ENCODE measurements at places on chromosomes 11 and 22.

- DNase-seq: no peak
Measured at GRCh38 chr11:131840545-131840944, 470.1 kb downstream of the NTM start.

- no peak for DNase-seq
Measured at GRCh38 chr22:44577391-44578109, 79.5 kb upstream of the RTL6 start.

DNA sequence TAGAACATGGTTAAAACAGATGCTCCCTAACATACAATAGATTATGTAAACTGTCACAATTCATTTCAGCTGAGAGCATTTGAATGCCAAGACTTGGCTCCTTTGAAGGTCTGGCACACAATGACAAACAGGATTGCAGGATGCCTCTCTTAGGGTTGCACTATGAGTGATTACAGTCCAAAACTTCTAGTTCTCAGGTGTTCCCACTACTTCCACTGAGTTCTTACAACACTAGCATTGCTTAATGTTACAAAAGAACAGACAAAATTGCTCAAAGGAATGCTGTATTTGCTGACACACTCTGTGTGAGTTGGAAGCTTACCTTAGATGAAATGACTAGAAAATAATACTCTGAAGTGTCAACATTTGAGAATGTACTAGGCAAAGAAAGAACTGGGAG lies 2413.8 kb upstream of the RAG2 start:
- no peak for DNase-seq

- no peak for DNase-seq
Measured at GRCh38 chr11:126525702-126526101, 170.2 kb downstream of the ST3GAL4 start.

DNA sequence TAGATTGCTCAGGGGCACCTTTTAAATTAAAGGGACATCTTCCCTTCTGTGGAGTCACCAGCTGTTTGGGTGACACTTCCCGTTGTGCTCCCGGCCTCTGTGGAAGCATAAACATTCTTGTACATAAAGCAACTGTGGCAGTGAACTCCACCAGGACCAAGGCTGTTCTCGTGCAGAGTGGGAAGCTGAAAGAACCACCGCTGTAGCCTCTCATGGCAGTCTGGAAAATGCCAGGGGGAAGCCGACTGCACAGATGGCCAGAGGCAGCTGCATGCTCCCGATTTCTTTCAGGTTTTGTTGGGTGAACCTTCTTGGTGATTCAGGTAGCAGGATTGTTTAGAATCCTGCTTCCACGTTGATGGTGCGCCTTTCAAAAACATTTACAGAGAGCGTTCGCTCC lies 10.3 kb downstream of the UBASH3B start:
- no peak for DNase-seq

DNA sequence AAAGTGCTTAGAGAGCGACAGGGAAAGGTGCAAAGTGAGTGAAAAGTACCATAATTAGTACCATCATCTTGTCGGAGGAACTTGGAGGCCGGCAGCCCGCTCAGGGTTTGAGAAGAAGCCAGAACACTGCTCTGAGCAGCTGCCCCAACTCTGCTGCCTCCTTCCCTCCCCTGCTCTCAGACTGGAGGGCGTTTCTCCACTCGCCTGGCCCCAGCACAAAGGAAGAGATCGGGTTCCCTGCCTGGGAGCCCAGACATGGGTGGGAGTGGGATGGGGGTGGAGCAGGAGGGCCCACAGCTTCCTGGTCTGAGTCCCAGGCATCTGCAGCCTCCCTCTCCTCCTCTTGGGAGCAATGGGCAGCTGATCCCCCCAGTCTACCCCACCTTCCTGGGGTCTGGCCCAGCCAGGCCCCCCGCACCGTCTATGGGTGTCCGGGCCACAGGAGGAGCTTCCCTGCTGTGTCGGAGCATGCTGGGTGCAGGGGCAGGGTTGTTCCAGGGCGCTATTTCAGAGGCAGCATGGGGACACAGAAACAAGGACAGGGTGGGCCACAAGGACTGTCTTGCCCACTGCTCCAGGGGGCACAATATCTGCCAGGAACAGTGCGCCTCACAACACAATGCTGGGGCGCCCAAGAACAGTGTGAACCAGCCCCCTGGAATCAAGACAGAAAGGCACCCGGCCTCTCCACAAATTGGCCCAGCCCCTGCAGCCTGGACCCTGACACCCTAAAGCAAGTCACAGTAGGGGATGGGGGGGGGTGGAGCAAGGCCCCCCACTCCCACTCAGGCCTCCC lies 4.8 kb downstream of the LIF start:
- no peak for DNase-seq

GRCh38 chr11:134866215-134866614 lies 454.2 kb upstream of the B3GAT1 start:
- no peak for DNase-seq

- DNase-seq: peak; percentile 77
Measured at GRCh38 chr11:64372802-64373597, 14.0 kb downstream of the RPS6KA4 start.

DNA sequence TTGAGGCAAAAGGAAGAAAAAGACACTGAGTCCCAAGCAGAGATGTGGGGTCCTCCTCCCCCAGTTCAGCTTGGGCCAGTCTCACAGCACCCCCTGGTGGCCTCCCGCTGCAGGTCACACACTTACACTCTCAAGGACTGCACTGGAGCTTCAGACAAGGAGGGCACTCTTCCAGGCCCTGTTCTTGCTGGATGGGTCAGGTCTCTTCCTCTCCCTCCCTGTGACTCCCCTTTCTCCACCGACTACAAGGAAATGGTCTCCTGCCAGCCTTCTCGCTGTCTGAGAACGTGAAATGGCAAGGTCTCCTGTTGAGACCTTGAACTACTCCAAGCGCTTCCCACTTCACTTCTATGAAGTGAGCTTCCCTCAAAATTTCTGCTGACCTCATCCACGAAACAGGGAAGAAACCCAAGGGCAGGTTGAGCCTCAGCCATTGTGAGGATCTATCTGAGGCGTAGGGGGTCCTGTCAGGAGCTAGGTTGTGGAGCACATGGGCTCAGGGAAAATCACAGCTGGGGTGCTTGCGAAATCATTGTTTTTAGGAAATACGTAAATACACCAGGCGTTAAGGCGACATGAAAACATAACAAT lies 11.2 kb upstream of the IGLL1 start:
- peak; percentile 38 for DNase-seq

- DNase-seq: no peak
Measured at GRCh38 chr11:97224396-97224795, 834.6 kb downstream of the JRKL start.

DNA sequence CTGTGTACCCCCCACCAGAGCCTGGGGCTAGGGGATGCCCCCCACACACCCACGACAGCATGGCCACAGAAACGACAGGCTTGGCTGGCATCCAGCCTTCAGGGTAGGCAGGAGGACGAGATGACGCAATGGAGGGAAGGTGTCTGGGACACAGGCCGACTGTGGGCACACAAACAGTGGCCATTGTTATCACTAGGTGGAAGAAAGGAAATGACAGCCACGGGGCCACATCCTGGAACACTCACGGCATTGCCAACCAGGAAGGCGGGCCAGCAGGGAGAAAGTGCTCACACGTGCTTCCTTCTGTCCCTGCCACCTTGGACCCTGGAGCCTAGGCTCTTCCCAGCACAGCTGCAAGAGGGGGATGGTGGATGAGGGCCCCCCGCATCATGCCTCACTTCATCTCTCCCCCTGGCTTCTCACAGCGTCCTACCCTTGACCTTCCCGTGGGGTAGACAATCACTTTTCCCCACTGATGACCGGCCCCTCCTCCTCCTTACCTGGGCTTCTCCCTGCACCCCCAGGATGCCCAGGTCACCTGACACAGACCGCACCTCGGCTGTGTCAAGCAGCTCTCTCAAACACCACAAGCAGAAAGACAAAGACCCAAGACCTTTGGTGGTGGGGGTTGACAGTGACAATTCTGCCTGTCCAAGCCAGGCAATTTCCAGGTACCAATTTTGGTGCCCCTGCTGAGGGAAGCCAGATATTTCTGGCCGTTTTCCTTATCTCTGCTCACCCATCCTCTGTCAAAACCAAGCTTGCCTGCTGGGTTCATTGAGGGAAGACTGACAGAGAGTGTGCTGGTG lies 8.6 kb downstream of the PLA2G6 start:
- peak; percentile 70 for DNase-seq
